Naive thymus-derived CD4-positive, alpha-beta T cell (primary cell): ENCODE measurements at places on chromosomes 1 and 21. TPM values are rescaled to one million over a fixed set of nuclear protein-coding genes. Genes with fewer than 3 reads are reported as not detected.

DNA sequence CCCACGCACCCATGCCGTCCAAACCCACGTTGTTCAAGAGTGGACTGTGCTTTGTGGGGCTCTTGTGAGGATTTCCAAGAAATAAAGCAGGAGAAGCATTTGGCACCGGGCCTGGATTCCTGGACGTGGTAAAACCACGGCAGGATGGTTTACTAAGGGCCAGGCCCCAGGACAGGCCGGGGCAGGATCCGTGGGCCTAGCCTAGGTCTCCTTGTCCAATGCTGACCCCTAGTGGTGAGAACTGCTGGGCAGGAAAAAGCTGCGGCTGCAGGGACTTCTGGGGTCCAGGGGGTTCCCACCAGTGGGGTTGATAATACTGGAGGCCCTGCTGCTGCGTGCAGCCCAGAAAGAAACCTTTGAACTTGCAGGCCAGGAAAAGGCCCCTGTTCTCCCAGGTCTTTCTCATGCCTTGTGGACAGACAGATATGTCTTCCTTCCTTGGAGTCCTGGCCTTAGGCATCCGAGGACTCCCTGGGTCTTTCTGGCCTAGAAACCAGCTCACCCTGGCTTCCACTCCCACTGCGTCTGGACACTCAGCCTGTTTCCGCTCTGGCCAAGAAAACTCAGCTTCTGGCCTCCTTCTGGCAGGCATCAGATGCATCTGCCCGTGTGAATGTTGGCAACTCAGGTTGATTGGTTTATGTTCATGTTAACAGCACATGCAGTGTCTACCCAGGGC lies 106.9 kb upstream of the TMEM51 start:
- H3K27ac ChIP-seq: no peak overlapping the region
- no peaks in the 10 kb centered on the region for H3K36me3 ChIP-seq
- DNase-seq: peak; percentile 60
- no peak overlapping the region for H3K4me3 ChIP-seq

DNA sequence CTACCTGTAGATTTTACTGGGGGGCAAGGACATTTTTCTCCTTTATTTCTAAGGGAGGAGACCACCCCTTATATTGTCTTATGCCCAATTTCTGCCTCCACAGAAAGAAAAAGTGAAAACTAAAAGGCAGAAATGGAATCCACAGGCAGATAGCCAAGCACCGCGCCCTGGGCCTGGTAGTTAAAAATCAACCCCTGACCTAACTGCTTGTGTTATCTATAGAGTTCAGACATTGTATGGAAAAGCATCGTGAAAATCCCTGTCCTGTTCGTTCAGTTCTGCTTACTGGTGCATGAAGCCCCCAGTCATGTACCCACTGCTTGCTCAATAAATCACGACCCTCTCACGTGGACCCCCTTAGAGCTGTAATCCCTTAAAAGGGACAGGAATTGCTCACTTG lies 33.7 kb upstream of the IL6R start:
- no peak overlapping the region for H3K27ac ChIP-seq
- H3K4me1 ChIP-seq: no peaks in the 10 kb centered on the region
- no peak overlapping the region for H3K4me3 ChIP-seq
- no peak for DNase-seq

DNA sequence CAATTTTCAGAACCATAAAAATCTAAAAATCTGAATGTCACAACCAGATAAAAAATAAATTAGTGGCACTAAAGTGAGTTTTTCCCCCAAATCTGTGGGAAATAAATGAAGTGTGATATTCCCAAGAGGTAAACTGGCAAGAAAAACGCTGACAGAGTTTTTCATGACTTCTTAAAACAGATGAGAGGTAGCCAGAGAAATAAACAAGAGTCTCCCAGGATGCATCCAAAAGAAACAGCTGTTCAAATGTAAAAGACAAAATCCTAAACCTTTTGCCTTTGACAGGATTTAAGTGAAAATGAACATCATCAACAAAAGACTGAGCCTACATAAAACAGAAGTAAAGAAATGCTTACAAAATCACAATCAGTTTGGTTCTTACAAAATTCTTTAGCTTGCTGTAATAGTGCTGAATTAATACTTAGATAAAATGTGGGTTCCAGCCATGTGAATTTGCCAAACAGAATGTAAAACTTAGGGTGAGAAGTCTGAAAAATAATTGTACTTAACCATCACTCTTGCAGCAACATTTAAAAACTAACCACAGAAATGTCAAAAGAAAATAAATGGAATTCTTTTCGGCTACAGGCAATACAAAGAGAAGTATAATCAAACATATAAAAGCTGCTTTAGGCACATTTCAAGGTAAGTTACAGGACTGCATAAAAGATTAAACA lies 133.6 kb downstream of the EIF4G3 start:
- no peak overlapping the region for H3K27ac ChIP-seq
- peaks cover 4% of the 10 kb centered on the region for H3K36me3 ChIP-seq
- no peak overlapping the region for H3K4me3 ChIP-seq
- DNase-seq: no peak
- H3K27me3 ChIP-seq: no peaks in the 10 kb centered on the region

- peak overlapping the region; percentile 73 for H3K27ac ChIP-seq
- no peaks in the 10 kb centered on the region for H3K36me3 ChIP-seq
- H3K4me1 ChIP-seq: peaks cover 45% of the 10 kb centered on the region
- H3K27me3 ChIP-seq: no peaks in the 10 kb centered on the region
- no peak for DNase-seq
Observed at GRCh38 chr1:116326486-116326885, 46.6 kb upstream of the ATP1A1 start.

DNA sequence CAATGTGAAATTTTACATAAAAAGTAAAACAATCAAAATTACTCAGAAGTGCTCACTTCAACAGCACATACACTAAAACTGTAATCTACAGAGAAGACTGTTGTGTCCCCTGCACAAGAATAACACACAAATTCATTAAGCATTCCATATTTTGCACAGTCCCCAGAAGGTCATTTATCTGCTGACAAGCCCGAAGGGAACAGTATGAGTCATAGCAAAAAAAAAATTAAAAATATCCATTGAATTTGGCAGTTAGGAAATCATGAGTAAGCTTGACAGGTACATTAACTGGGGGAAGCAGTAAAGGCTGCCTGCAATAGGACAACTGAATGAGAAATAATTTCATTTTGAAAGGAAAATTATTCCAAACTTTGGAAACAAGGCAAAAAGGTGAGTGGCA lies 3.3 kb upstream of the CACYBP start:
- H3K4me1 ChIP-seq: peaks cover 7% of the 10 kb centered on the region
- DNase-seq: no peak
- H3K4me3 ChIP-seq: no peak overlapping the region
- H3K36me3 ChIP-seq: peaks cover 4% of the 10 kb centered on the region
- H3K27me3 ChIP-seq: no peaks in the 10 kb centered on the region
- no peak overlapping the region for H3K27ac ChIP-seq

DNA sequence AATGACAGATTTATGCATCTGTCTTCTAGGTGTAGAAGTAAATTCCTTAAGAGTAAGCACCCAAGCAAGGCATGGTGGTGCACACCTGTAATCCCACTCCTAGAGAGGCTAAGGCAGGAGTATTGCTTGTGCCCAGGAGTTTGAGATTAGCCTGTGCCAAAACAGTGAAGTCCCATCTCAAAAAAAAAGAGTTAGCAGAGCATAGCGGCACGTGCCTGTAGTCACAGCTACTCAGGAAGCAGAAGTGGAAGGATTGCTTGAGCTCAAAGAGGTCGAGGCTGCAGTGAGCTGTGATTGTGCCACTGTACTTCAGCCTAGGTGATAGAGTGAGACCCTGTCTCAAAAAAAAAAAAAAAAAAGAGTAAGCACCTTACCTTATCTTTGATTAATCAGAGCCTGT lies 15.1 kb upstream of the TIPRL start:
- no peaks in the 10 kb centered on the region for H3K27me3 ChIP-seq
- no peak overlapping the region for H3K4me3 ChIP-seq
- no peak for DNase-seq
- no peak overlapping the region for H3K27ac ChIP-seq

DNA sequence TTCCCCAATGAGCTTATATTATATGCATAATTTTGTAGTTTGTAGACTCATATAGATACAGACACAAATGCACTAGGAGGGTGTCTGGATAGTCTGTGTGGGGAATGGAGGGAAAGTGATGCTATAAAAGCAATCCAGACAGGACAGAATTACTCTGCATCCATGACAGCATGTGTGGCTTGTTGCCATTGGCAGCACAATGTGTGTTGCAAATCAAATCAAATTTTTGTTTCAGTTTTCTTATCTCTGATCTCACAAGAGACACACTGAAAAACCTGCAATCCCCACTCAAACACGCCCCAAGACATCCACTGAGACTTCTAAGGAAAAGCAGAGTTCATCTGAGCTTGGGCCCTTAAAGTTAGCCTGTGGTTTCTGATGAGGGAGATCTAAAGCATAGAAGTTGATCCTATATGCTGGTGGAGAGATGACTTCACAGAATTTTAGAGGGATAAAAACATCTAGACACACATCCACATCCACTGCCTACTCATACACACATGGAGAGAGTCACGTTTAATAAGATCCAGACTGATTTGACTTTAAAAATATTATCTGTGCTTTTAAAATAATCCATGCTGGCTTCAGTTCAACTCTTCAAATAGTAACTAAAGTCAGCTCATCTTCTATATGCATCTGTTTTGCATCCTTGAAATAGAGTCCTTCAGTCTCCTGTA lies 313.0 kb upstream of the PLXNA2 start:
- no peak overlapping the region for H3K27ac ChIP-seq
- no peak overlapping the region for H3K4me3 ChIP-seq
- H3K36me3 ChIP-seq: no peaks in the 10 kb centered on the region
- no peaks in the 10 kb centered on the region for H3K4me1 ChIP-seq
- H3K27me3 ChIP-seq: no peaks in the 10 kb centered on the region

- H3K27me3 ChIP-seq: peaks cover 4% of the 10 kb centered on the region
- no peaks in the 10 kb centered on the region for H3K36me3 ChIP-seq
- DNase-seq: no peak
- no peak within 1 kb of the TSS for H3K4me3 ChIP-seq
- no peak within 1 kb of the TSS for H3K27ac ChIP-seq
- no peaks in the 10 kb centered on the region for H3K4me1 ChIP-seq
Observed at GRCh38 chr21:31872452-31873274, at the start of gene HUNK. Gene HUNK, plus strand, starts transcription at chr21:31873020. Its CDS starts 655 bp downstream, at chr21:31873675.

- DNase-seq: no peak
- no peaks in the 10 kb centered on the region for H3K4me1 ChIP-seq
- H3K27me3 ChIP-seq: no peaks in the 10 kb centered on the region
Observed at GRCh38 chr1:34276606-34277005, 99.9 kb downstream of the C1orf94 start.

GRCh38 chr1:230189341-230189740 lies 122.3 kb downstream of the GALNT2 start:
- peak; percentile 11 for DNase-seq
- H3K27ac ChIP-seq: no peak overlapping the region
- H3K27me3 ChIP-seq: no peaks in the 10 kb centered on the region

GRCh38 chr1:107657356-107657755 lies 307.6 kb downstream of the VAV3 start:
- no peaks in the 10 kb centered on the region for H3K4me1 ChIP-seq
- H3K36me3 ChIP-seq: no peaks in the 10 kb centered on the region
- no peak overlapping the region for H3K4me3 ChIP-seq
- no peak overlapping the region for H3K27ac ChIP-seq

GRCh38 chr1:92960395-92961130 lies 699 bp downstream of the DIPK1A start:
- no peaks in the 10 kb centered on the region for H3K36me3 ChIP-seq
- H3K4me1 ChIP-seq: peaks cover 55% of the 10 kb centered on the region
- no peaks in the 10 kb centered on the region for H3K27me3 ChIP-seq
- no peak for DNase-seq
- H3K4me3 ChIP-seq: peak overlapping the region; percentile 58

DNA sequence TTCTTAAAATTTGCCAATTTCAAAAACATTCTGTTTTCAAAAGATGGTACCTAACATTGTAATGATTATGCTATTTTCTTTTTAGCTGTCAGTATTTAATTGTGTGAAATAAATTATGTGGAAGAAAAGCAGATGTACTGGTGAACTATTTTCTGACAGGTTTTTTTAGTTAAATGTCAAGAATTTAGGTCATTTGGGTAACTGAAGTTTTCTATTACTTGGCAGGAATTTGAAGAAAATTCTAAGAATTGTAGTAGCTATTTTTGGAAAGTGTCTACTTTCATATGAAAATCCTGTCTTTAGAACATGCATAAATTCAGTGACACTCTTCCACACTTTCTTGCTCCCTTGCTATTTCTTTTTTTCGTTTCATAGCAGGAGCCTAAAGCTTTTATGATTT lies 28.5 kb upstream of the PTPRC start:
- H3K36me3 ChIP-seq: no peaks in the 10 kb centered on the region
- H3K4me3 ChIP-seq: peak overlapping the region; percentile 32
- H3K27ac ChIP-seq: peak overlapping the region; percentile 82
- DNase-seq: no peak

The PIK3C2B gene
- total RNA-seq: 31.5 and 33.0 TPM in 2 replicates

The TMEM51 gene
- total RNA-seq: 0.57 TPM

The FOXE3 gene
- not detected for total RNA-seq

The RRP1B gene
- total RNA-seq: 23.9 TPM
